ENCODE measurements at places on chromosomes 4 and X.

- no peak for DNase-seq
These were observed 565.4 kb downstream of the GRXCR1 start for GRCh38 chr4:43457866-43458265.

DNA sequence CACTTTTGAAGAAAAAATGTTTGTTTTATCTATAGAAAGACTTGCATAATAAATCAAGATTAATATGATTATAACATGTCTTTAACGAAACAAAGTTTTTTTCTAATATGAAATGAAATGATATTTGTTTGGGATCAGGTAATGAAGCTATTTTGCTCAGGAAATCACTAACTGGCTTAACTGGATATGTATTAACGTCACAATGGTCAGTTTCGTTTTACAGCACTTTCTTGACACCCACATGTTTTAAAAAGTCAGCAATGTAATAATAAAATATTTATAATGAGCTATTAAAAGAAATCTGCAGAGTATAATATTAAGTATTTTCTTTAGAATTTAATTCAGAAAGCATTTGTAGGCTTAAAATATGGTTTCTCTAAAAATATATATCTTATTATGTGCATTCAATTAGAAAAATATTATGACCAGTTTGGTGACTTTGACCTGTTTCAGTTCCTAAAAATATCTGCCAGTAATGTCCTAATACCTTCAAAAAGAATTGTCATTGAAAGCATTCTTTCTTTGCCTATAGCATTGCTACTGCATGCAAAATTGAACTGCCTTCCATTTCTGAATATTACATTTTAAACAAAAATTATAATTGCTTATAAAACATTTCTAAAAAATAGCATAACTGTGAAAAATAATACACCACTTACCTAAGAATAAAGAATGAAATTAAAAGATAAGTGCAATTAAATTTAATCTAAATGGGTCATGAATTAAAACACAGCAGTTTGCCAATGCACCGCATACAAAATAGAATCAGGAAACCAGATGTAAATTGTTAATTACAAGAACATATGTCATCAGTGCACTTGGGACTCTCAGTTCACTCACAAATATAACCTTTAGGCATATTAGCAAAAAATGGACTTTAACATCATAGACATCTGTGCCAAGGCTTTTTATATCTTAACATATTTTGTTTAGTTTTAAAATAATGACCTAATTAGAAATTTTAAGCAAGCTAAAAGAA is 31.6 kb downstream of the TIGD2 start:
- DNase-seq, result no peak

- DNase-seq, result no peak
These were observed 5.2 kb upstream of the BMP15 start for GRCh38 chrX:50905334-50905733.

DNA sequence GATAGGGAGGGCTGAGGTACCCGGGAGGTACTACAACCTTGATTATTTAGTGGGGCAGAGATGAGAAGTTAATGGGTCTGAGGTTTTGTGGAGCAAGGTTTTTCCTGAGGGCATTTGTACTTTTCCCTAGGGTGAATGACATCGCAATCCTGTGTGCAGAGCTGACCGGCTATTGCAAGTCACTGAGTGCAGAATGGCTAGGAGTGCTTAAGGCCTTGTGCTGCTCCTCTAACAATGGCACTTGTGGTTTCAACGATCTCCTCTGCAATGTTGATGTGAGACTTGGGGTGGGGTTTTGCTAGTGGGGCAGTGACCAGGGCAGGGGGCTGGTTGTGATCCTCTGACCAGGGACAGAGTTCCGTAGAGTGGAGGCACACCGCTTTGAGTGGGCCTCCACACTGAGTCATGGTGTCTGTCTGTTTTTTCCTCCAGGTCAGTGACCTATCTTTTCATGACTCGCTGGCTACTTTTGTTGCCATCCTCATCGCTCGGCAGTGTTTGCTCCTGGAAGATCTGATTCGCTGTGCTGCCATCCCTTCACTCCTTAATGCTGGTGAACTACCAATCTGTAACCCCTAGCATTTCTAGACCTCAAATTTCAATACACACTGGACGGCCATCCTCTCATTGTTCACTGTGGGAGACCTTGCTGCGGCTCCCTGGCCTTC is 9.9 kb downstream of the MED12 start:
- no peak for DNase-seq

DNA sequence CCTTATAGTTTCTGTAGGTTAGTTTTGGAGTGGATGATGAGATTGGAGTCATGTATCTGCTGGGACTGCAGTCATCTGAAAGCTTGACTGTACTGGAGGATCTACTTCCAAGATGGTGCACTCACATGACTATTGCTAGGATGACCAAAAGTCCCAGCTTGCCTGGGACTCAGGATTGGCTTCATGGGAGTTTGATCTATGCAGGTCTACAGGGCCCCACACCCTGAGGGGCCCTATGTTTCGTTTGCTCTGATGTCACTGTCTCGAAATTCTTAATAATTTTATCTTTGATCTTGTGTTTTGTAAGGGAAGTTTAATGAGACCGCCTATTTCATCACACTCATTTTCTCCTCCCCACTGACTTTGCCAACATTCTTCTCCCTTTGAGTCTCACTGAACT is at the start of gene SMIM9:
SMIM9 (minus strand) TSS at position 101 of the 400 bp plus-strand sequence. CDS start 3,806 bp downstream, outside the sequence.
- no peak for DNase-seq

DNA sequence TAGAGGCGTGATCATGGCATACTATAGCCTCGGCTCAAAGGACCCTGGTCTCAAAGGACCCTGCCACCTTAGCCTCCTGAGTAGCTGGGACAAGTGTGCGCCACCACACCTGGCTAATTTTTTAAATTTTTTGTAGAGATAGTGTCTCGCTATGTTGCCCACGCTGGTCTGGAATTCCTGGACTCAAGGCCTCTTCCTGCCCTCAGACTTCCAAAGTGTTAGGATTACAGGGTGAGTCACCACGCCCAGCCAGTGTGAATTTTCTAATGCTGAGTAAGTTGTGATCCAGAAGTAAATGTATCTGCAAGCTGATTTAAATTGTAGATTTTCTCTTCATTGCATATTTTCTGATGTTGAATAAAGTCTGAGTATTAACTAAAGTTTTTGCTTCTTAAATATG is 2.6 kb upstream of the ZNF674 start:
- DNase-seq, result no peak

GRCh38 chrX:104318330-104319009 is 63.7 kb upstream of the ESX1 start:
- no peak for DNase-seq

- DNase-seq, result no peak
These were observed 12.5 kb upstream of the HS3ST1 start for GRCh38 chr4:11441194-11441556.

DNA sequence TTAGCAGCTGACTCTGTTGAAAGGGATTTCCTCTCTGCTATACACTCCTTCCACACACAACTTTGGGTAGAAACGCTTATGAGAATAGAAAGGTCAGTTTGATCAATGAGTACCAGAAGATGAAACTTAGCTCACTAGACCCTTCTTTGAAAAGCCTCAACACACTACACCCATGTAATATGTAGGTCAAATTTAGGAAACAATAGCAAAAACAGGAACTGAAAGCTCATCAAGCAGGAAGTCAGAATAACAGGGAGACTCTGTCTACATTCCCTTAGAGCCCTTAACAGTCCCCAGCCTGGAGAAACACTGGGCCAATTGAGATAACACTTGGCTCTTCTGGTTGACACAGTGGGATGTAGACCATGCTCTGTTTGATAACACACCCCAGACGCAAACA is 30.7 kb downstream of the SRPX2 start:
- DNase-seq, result no peak
